ENCODE measurements at places on chromosomes 1 and 21.

GRCh38 chr1:163875200-163875926, 553.6 kb downstream of the NUF2 start:
- DNase-seq = no peak

- DNase-seq = no peak
Measured at GRCh38 chr1:226531360-226532093, 17.0 kb upstream of the STUM start.

DNA sequence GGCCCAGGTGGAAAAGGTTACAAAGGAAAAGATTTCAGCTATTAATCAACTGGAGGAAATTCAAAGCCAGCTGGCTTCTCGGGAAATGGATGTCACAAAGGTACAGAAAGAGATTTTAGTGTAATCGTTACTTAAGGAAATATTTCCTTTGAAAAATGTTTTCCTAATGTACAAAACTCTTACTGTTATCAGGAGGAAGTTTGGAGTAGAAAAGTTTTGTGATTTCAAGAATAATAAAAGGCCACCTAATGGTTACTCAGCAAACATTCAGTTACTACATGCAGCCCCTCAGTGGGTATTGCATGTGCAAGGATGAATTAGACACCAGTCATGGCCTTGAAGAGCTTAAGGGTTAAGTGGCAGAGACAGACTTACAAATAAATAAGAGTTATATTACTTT, 85.2 kb downstream of the SDCCAG8 start:
- no peak for DNase-seq

DNA sequence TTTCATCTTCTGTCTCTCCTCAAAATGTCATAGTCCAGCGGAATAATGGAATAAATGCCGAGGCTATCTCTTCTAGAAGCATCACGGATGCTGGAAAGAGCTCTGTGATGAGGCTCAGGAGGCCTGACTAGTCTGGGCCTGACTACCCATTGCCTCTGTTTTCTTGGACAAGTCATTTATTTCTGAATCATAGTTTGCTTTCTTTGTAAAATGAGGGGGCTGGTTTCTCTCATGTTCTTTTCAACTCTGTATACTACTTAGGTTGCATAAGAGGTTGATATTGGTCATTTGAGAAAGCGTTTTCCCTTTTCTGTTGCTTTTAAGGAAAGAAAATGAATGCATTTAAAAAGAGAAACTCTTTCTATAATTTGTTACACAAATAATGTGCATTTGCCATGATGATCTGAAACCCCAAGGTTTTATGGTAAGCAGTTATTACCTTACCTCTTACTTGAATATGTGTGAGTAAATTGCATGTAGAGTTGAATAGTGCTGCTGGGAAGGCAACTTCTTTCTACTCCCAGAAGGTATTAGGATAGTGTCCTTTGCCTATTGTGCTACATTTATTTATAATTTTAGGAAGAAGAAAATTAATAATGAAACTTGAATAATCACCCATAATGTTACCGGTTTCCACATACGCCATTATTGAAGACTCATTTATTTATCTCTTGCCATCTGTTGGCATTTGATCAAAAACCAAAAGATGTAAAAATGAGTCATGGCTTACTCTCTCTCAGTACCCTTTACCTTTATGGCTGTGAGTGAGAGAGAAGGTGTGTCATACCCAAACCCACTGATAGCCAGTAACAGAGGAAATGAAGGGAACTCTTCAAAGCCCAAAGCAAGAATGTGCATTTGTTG, 179.1 kb downstream of the FASLG start:
- no peak for DNase-seq

- DNase-seq = no peak
Measured at GRCh38 chr1:92444351-92444750, 42.4 kb downstream of the GFI1 start.

DNA sequence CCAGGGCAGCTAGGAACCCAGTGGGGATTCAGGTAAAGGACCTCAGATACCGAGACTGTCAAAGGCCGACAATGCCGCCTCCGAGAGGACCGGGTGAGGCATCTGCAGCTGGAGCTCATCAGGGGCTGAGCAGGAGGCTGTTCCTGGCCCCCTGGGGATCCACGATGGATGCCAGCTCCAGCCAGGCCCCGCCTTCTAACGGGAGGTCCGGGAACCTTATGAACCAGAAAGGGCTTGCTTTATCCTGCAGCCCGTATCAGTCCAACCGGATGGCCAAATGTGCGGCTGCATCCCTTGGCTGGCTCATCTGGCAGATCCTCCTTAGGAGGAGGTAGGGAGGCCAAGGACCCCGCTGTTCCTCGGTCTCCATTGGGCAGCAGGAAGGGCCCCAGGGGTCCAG, 32.0 kb downstream of the SLC45A1 start:
- DNase-seq = no peak

- DNase-seq = no peak
Measured at GRCh38 chr1:226983247-226983991, 43.3 kb downstream of the COQ8A start.

DNA sequence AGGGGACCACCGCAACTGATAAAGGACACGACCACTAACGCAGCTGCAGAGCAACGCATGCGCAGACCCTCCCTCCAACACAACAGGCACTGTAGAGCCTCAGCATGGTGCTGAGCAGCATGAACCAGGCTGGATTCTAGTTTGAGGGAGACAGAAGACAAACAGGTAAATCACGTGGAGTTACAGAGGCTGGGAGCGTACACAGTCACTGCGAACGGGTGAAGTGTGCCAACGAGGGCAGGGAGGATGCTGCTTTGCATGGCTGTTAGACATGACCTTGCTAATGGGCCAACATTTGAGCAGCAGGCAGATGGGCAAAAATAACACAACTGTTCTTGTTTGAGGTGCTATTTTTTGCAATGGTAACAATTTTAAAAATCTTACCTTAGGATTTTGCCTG, 55.2 kb upstream of the NADK start:
- DNase-seq = no peak

- DNase-seq = no peak
Measured at GRCh38 chr1:44246806-44247205, 33.5 kb downstream of the DMAP1 start.

GRCh38 chr1:101314244-101314643, 77.4 kb downstream of the S1PR1 start:
- DNase-seq = no peak

- DNase-seq = no peak
Measured at GRCh38 chr21:41318218-41318617, 1.6 kb downstream of the FAM3B start.

DNA sequence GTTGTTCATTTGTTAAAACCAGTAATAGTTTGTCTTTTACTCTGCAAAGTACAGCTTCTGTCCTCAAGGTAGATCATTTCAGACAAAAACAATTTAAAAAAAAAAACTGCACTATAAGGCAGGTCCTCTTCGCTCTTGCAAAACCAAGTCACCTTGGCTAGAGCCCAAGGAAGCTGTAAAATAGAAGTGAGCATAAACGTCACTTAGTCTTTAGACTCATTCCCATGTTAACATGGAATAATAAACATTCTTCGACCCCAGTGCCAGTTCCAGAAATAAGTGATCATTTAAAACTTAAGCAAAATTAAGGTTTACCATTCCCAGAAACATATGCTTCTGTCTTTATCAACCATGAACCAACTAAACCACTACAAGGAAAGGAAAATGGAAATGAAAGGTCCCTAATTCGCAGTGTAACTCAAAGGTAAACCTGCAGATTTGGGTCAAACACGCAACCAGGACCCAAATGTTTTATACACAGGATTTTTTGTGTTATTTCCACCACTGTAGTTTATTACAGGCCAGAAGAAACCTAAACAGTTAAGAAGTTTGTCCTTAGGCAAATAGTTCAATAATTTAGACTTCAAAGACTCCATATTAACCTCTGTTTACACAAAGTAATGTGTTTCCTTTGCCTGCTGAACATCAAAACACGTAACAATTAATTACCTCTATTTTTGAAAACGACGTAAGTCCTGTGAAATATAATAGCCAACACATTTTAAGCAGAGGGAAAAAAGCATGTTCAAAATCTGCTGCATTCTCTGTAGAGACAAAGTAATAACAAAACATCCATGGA, 54.6 kb downstream of the TGFBR3 start:
- DNase-seq = no peak

GRCh38 chr21:35095859-35096291, 46.8 kb upstream of the RUNX1 start:
- DNase-seq = no peak

- DNase-seq = no peak
Measured at GRCh38 chr1:163471779-163472650, 150.3 kb downstream of the NUF2 start.

- no peak for DNase-seq
Measured at GRCh38 chr1:17021896-17022295, 10.2 kb upstream of the ATP13A2 start.

DNA sequence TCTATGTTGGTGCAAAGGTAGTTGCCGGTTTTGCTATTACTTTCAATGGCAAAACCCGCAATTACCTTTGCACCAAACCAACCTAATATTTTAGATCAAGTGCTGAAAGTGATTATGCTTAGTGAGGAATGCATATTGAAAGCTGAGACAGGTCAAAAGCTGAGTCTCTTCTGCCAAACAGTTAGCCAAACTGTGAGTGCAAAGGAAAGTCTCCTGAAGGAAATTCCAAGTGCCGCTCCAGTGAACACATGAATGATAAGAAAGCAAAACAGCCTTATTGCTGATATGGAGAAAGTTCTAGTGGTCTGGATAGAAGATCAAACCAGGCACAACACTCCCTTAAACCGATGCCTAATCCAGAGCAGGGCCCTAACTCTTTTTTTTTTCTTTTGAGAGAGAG, 83.1 kb upstream of the ERRFI1 start:
- DNase-seq = no peak

DNA sequence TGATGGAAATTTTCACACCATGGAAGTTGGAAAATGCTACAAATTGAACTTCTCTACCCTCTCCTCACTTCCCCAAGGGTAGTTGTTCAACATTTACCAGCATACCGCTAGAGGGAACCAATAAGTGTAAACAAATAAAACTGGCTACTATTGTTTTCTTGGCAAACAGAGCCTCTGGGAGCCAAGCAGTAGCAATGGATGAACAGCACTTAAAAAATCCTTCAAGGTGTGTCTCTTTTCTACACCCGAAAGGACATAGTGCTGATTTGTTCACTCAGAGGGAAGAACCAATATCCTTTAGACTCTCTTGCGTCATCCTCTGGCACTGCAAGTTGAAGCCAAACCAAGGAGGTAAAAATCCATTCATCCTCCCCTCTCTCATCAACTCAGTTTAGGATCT, 161.5 kb downstream of the TBX15 start:
- no peak for DNase-seq

GRCh38 chr21:43275421-43276211, 106.8 kb downstream of the CRYAA start:
- peak; percentile 46 for DNase-seq

DNA sequence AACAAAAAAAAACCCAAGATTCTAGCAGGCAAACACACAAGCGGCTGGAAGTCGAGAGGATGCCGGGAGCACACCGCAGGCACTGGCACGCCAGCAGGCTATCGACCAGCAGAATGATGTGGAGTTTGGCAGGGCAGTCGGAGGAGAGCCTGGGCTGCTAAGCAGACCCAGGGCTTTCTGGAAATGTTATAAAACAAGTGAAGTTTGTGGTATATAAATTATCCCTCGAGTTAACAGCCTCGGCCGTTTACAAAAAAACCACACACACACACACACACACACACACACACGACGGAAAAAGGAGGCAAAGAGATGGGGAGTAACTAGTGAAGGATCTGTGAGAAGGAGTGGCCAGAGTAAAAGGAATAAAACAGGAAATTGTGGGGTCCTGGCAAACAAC, 87.2 kb upstream of the IVNS1ABP start:
- DNase-seq = no peak

- DNase-seq = no peak
Measured at GRCh38 chr1:178632653-178633052, 92.4 kb upstream of the RALGPS2 start.

DNA sequence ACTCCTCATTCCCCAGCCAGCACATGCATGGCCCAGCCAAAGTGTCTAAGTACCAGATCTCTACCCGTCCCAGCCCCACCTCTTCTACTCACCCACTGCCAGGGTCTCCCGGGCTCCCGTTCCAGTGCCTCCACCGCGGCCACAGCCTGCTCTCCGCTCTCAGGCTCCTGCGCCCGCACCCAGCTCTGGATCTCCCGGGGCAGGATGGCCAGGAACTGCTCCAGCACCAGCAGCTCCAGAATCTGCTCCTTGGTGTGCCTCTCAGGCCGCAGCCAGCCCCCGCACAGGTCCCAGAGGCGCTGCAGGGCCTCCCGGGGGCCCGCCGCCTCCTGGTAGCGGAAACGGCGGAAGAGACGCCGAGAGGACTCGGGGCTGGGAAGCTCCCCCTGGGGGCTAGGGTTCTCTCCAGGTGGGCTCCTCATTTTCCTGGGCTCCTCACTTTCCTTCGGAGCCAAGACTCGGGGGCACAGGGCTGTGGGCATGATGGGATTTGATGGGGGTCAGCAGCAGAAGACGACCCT, 2.5 kb downstream of the ZNF496 start:
- DNase-seq = no peak

DNA sequence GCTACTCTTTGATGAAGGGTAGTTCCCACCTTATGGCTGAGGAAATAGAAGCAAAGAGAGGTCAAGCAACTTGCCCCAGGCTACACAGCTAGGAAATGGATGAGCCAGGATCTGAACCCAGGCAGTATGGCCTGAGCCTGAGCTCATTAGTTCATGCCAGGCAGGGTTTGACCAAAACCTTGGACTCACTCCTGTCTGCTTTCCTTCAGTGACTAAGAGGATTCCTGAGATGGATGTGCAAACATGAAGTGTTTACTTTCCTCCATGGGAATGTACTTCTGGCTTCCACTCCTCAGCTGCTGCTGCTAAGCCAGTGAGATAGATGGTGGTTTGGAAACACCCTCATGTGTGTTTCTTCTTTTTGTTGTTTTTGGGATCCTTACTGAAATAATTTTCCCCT, 35.1 kb upstream of the ERRFI1 start:
- DNase-seq = no peak

GRCh38 chr1:156392452-156392853, 23.4 kb downstream of the RHBG start:
- DNase-seq = no peak

DNA sequence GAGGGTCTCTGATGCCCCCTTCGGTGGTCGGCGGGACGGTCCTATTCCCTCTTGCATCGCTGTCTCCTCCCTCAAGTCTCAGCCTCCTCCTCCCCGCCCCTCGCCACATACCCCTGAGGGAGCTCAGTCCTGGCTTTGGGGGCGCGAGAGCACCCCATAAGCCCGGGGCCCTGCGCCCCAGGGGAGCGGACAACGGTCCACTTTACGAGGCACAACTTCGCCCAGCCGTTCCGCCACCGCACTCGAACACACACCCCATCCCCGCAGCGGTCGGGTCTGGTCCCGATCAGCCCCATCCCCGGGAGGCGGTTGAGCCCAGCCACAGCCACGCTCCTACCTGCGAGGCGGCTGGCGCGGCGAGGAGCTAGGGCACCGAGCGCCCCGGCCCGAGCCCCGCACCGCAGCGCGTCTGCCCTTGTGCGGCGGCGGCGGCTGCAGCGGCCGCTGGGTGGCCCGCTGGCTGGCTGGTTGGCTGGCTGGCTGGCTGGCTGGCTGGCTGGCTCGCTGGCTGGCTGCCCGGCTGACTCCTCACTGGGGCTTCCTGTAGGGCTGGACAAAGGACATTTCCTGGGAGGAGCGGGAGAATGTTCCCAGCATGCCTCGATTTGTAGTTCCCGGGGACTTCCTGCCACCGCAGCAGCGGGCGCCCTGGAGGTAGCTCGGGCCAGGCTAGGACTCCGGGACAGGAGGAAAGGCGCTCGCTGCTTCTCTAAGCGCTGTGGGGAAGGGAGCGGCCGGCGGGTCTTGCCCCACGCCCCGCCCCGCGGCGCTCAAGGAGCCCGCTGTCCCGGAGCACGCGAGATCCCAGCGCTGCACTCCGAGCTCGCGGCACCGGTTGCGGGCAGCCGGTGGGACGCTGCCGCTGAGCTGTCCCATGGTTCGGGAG, at the start of gene ZNF697:
Gene ZNF697 (minus strand): TSS at position 533 of the 886 bp plus-strand sequence. CDS start 22,166 bp downstream, outside the sequence.
- no peak for DNase-seq

GRCh38 chr21:25462517-25462971, 144.7 kb downstream of the MRPL39 start:
- no peak for DNase-seq

Data from naive thymus-derived CD8-positive, alpha-beta T cell (primary cell).